ENCODE measurements at places on chromosomes 2 and 18.

DNA sequence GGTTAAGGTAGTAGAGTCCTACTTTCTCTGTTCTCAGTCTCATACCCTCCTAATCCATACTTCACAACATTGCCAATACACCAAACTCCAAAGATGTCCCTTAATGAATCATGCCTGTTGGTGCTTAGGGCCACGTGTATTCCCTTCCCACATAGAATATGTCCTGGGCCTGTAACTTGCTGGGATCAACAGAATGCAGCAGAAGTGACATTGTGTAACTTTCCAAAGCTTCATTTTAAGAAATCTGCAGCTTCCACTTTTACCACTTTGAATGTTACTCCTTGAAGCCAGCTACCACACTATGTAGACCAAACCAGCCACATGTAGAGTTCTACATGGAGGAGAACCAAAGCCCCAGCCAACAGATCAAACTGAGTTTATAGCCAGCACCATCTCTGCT is 58.5 kb upstream of the ARHGAP15 start:
- DNase-seq: no peak

DNA sequence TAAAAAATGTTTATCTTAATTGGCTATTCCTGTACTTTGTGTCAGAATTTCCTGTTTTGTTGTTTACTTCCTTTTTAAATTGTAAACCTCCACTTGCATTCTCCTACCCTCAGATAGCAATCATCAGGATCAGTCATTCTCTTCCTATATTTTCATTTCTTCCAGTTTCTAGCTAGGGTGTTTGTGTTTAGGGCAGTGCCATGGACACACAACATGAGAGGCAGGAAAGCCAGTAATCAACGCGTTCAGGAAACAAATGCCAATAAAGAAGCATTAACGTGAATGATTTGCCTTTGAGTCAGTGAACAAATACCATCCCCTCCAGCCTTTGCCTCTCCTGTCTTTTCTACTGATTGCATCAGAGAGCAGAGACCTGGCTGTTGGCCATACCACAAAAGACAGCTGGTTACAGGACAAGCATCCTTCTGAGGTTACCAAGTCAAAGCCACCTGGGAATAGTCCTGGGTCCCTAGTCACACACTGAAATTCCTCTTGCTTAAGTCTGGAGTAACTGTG is 56.7 kb upstream of the FHL2 start:
- DNase-seq: peak; percentile 95

GRCh38 chr2:74440378-74441169 is 1.2 kb downstream of the RTKN start:
- DNase-seq: peak; percentile 80

DNA sequence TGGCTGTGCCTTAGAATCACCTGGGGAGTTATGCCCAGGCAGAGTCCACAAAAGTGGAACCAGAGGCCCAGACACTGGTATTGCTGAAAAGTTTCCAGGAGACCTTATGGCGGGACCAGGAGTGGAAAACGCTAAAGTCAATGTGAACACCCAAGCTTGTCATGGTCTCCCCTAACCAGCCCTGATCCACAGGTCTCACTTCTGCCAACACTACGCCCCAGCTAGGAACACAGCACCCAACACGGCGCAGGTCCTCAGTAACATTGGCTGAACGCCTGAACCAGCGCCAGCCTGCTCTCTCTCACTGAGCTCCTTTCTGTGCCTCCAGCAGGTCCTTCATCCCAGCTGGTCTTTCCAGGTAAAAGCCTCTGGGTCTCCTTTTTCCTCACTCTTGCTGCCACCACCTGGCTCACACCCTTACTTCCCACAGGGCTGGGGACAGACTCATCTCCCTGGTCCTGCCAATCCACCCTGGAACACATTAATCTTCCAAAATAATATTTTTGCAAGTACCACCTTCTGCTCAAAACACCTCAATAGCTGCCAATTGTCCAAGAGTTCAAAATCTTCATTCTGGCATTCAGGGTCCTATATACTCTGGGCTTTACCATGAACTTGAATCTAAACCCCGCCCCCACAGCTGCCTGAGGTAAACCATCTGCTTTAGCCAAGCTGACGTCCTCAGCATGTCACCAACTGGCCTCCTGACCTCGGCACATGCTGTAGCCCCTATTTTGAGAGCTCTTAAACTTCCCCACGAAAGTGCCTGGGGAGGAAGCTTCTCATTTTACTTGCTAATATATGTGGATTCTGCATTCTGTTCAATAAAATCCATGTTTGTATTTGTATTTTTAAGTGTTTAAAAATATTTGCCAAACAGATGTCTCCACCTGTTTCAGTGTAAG is 34.6 kb downstream of the ADCY3 start:
- DNase-seq: no peak

DNA sequence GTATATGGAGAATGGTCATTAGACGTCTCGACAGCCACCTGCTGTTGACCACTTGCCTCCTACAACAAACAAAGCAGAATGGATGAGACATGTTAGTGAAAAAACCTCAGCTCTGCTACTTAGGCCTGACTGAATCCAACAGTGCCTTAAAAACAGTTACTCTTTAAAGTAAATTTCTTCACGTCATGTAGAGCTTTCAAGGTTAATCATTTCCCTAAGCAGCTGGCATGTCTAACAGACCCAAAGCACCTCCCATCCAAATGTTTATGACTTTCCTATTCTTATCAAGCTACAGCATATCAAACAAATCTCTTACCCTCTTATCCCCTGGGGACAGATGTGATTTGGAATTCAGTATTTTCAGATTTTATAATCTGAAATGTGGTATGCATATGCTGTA is 75.6 kb upstream of the ITGB6 start:
- DNase-seq: no peak

- no peak for DNase-seq
Observed at GRCh38 chr2:162678551-162678950, 160.0 kb downstream of the KCNH7 start.
